ENCODE measurements at places on chromosomes 13 and 19. TPM values are rescaled to one million over a fixed set of nuclear protein-coding genes. Genes with fewer than 3 reads are reported as not detected.

SHISA2 gene
- 63.7 TPM for polyA plus RNA-seq

HPN gene
- polyA plus RNA-seq: 115 TPM

ZNF700 gene
- 29.1 TPM for polyA plus RNA-seq

RFPL4AL1 gene
- polyA plus RNA-seq: not detected

TLE2 gene
- 52.5 TPM for polyA plus RNA-seq

MUC16 gene
- 0.02 TPM for polyA plus RNA-seq

CLEC17A gene
- polyA plus RNA-seq: 0.23 TPM
